Naive B cell (primary cell): ENCODE measurements at places on chromosomes 5 and 9.
A peak's percentile ranks its signal among the peaks of the same experiment; 100 is the strongest.

DNA sequence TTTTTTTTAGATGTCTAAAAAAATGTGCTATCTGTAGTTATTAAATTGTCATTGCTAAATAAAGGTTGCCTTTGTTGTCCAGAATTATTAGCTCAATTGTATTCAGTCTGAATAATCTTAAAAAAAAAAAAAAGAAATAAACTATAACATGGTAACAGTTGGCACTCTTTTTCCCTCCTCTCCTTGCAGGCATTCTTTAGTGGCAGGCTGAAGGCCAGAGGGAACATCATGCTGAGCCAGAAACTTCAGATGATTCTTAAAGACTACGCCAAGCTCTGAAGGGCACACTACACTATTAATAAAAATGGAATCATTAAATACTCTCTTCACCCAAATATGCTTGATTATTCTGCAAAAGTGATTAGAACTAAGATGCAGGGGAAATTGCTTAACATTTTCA lies 87.6 kb upstream of the FAM170A start:
- DNase-seq, result no peak
- no peaks in the 10 kb centered on the region for H3K27me3 ChIP-seq
- peaks cover 41% of the 10 kb centered on the region for H3K36me3 ChIP-seq
- H3K27ac ChIP-seq, result no peak overlapping the region
- H3K4me3 ChIP-seq, result no peak overlapping the region
- no peaks in the 10 kb centered on the region for H3K4me1 ChIP-seq

DNA sequence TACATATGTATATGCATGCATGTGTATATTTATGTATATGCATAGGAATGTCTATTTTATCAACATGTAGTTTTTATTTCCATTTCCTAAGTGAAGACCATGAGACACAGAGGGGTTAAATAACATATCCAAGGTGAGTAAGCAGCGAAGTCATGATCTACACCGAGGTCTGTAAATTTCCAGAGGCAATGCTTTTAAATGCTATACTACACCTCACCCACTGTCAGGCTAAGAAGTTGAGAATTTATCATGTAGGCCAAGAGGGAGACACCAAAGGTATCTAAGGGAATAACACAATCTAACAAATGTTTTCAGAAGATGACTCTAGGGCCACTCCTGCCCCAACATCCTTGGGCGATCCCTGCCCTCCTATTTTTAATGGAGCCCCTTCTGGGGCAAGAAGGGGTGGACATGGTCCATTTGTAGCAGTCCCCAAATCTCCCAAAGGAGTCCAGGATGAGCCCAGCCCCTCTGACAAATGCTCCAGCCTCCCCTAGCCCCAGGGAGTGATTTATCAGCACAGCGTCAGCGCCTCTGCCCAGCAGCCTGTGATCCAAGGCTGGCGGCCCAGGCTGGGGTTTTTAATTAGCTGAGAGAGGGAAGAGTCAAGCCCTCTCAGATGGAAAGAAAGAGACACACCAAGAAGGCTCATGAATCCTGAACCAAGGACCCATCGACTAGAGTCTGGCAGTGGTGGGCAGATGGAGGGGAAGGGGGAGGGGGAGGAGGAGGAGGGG lies 339.9 kb downstream of the ASTN2 start:
- H3K36me3 ChIP-seq, result no peaks in the 10 kb centered on the region
- no peak overlapping the region for H3K4me3 ChIP-seq
- no peaks in the 10 kb centered on the region for H3K4me1 ChIP-seq
- H3K27ac ChIP-seq, result no peak overlapping the region

GRCh38 chr5:6761333-6761732 lies 48.1 kb downstream of the TENT4A start:
- no peaks in the 10 kb centered on the region for H3K36me3 ChIP-seq
- no peak overlapping the region for H3K4me3 ChIP-seq
- DNase-seq, result no peak
- no peaks in the 10 kb centered on the region for H3K27me3 ChIP-seq

DNA sequence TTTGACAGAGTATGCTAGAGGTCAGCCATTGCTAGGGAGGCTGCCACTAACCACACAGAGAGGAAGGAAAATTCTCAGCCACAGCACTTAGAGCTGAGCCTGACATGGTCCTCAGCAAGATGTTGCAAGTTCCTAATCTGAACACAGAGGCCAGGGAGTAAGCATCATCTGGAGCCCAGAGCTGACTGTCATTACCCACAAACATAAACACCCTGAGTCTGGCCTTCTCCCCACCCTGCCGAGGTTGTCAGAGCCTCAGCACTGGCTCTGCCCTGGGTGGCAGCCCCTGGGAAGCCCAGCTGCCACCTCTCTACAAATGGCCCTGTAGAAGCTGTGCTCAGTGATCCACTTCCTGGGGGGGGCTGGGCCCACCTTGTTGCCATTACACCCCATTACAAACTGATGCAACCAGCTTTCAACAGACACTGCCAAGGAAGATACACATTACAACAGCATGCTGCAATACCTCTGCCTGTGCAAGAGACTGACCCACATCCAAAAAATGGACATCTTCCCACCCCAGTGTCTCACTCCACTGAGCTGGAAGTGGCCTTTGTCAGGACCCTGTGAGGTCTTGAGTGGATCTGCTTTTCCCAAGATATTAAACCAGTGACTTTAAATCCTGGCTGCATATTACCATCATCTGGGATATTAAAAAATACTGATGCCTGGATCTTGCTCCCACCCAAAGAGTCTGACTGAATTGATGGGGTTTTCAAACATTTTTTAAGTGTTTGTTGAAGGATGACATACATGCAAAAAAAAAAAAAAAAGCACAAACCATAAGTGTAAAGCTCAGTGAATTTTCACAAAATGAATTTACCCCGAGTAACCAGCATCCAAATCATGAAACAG lies 33.0 kb downstream of the IRF1 start:
- no peaks in the 10 kb centered on the region for H3K27me3 ChIP-seq
- peak overlapping the region; percentile 88 for H3K4me3 ChIP-seq
- peak overlapping the region; percentile 100 for H3K27ac ChIP-seq
- no peak for DNase-seq
